ENCODE measurements at places on chromosomes 13 and 19.

DNA sequence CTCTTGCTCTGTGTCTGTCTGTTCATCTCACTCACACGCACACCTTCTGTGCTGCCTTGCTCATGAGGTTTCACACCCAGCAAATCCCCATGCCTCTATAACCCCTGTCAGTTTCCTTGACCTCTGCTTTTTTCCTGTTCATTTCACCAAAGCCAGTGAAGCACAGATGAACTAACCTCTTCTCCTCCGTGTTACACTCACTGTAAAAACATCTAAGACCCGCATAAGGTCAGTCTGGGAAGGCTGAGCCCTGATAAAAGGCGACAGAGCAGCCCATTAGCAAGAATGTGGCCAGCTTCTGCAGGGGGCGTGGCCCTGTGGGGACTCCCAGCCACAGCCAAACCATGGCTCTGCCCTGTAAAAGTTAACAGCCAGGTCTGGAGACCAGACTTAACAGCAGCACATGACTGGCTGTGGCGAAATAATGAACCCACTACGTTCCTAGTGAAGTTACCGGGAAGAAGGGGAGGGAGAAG lies 42.8 kb upstream of the NPAS1 start:
- no peak for DNase-seq

GRCh38 chr13:114099918-114100445 lies 32.4 kb downstream of the RASA3 start:
- DNase-seq, result no peak

DNA sequence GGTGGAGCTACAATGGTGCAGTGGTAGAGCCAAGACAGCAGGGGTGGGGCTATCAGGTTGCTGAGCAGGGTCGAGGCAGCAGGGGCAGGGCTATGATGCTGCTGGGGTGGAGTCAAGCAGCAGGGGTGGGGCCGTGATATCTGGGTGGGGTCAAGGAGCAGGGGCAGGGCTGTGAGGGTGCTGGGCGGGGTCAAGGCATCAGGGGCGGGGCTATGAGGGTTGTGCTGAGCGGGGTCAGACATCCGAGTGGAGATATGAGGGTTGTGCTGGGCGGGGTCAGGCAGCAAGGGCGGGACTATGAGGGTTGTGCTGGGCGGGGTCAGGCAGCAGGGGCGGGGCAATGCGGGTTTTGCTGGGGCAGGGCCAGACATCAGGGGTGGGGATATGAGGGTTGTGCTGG lies 14.7 kb downstream of the HCN2 start:
- peak; percentile 44 for DNase-seq

DNA sequence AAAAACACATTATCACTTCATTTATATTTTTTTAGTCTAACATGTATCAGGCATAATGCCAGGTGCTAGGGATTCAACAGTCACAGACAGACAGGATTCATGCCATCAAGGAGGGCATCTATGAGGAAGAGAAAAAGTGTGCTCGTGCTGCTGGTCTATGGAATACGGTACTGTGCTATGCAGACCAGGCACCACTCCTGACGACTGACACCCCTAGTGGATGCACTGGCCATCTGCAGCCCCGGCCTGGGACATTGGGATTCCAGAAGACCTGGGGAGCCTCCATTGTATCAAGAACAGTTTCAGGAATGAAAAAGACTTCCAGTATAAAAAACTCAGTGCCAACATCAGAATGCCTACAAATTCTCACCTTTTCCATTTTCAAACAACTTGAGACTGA lies 94.0 kb downstream of the KLF12 start:
- no peak for DNase-seq

- DNase-seq, result no peak
Observed at GRCh38 chr13:33079960-33080359, 63.7 kb downstream of the KL start.

DNA sequence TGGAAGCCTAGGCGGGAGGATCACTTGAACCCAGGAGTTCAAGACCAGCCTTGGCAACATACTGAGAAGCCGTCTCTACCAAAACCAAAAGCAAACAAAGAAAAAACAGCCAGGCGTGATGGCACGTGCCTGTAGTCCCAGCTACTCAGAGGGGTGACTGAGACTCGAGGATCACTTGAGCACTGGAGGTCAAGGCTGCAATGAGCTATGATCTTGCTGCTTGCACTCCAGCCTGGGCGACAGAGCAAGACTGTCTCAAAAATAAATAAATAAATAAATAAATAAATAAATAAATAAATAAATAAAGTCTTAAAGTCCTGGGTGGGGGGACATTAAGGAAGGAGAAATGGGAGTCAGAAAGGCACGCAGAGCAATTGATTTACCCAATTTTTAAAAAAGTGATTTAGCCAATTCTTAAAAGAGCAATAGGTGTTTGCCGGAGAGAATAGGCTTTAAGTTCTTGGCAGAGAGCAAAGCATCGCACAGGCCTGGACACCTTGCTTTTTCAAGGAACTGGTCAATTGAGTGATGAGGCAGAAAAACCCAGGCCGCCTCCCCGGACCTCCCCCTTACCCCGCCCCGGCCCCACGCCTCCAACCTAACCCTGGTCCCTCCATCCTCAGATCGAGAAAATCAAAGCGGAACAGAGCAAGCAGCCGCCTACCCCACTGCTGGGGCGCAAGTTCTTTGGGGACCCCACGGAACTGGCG lies 9.5 kb upstream of the SHKBP1 start:
- no peak for DNase-seq

DNA sequence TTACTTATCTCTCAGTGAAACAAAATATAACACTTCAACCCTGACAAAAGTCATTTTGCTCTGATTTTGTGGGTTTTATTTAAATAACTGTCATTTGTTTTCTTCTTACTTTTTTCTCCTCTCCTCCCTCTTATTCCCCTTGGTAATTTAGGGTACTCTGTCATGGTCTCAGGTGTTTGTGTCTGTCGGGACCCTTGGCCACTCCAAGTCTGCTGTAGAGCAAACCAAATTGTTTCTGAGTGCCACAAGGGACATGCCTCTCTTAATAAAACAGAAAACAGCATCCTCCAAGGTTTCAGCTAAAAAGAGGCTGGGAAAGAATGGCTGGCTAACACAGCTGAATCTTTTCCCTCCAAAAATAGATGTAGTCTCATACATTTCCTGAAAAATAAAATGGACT lies 573.1 kb upstream of the KLF12 start:
- DNase-seq, result no peak

DNA sequence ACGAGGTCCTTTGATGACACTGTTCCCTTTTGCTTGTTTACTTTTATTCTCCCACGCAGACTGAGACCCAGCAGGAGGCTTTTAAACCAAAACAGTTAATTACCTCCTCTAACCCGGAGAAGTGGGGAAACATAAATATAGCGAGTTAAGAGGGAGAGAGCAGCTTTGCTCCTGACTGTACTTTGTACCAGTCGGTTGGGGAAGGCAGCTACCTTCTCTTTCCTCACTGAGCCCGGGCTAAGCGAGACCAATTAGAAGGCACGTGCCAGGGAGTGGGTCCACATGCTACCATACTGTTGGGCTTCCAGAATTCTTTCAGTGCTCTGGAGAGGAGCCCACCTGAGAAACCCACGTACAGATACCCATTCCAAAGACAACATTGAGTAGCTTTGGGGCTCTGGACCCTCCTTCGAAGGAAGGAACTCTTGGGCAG lies 124.2 kb downstream of the ZIC5 start:
- DNase-seq, result no peak

- no peak for DNase-seq
Observed at GRCh38 chr19:40231544-40232424, 5.3 kb upstream of the CCNP start.

GRCh38 chr13:97114651-97115050 lies 107.5 kb upstream of the MBNL2 start:
- no peak for DNase-seq

- peak; percentile 37 for DNase-seq
Observed at GRCh38 chr13:36297366-36298338, at the start of gene CCDC169. Gene CCDC169 (minus strand): TSS chr13:36297814. CDS start chr13:36297719, 95 bp downstream.

GRCh38 chr13:90884066-90884465 lies 463.4 kb upstream of the MIR17HG start:
- no peak for DNase-seq

DNA sequence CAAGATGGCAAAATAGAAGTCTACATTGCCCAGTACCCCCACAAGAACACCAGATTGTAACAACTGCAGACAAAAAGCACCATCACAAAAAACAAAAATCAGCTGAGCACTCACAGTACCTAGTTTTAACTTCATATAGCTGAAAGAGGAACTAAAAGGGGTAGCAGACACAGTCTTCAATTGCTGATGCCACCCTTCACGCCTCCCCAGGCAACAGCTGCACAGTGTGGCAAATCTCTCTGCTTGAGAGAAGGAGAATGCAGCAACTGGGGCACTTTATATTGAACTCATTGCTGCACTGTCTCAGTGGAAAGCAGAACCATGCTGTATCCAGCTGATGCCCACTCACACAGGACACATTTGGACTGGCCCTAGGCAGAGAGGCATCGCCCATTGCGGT lies 2714.5 kb upstream of the PCDH20 start:
- no peak for DNase-seq

- no peak for DNase-seq
Observed at GRCh38 chr19:29681422-29682235, 16.4 kb downstream of the PLEKHF1 start.

DNA sequence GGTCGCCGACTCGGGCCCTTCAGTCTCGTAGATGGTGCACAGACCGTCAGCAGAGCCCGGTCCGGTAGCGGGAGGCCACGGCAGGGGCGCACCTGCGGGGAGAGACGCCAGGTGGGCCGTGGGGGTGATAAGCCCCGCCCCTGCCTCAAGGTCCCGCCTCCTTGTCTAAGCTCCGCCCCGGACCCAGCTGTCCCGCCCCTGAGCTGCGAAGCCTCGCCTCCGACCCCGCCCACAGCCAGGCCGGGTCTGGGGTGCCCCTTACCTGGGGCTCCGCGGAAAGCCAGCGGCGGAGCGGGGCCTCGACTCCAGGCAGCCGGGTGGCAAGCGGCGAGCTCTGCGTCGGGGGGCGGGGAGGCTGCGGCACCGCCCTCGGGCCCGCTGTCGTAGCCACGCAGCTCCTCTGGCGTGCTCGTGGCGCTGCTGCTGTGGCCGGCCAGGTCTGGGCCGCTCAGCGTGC lies 4.7 kb downstream of the PRR36 start:
- peak; percentile 56 for DNase-seq

DNA sequence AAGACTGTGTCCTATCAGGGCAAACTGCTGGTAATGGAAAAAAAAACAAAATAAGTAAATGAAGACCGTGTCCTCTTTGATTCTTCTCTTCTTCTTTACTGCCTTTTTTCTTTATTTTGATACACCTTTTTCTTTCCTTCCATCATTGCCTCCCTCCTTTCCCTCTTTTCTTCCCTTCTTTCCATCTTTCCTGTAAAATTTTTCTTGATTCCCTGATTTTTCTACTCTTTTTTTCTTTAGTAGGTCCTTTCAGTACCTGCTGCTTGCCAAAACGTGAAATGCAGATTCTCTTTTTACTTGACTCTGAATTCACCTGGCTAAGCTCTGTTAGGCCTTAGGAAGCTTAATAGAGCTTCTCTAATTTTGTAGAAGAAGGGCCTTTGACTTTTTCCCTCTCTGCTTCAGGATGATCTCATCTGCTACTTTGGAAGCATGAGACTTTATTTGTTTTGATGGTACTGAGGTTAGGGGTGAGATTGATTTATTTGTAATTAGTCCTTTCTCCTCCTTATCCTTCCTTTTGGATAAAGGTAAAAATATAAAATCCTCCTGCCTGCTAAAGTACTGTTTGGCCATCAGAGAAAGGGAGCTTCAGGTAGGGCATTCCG lies 19.2 kb downstream of the LSM14A start:
- DNase-seq, result no peak

- DNase-seq, result no peak
Observed at GRCh38 chr13:99802416-99802815, 169.2 kb downstream of the ZIC5 start.

DNA sequence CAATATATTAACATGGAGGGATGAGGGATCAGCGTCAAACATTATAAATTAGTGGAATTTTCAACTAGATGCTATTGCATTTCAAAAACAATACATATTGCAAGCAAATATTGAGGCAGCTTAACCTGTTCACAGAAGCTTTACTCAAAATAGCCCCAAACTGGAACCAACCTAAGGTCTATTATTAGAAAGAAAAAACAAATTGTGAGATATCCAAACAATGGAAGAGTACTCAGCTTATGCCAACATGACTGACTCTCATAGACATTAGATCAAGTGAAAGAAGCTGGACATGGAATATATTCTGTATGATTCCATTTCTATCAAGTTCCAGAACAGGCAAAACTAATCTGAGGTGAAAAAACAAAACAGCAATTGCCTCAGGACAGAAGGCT lies 27.6 kb upstream of the NEK3 start:
- no peak for DNase-seq

DNA sequence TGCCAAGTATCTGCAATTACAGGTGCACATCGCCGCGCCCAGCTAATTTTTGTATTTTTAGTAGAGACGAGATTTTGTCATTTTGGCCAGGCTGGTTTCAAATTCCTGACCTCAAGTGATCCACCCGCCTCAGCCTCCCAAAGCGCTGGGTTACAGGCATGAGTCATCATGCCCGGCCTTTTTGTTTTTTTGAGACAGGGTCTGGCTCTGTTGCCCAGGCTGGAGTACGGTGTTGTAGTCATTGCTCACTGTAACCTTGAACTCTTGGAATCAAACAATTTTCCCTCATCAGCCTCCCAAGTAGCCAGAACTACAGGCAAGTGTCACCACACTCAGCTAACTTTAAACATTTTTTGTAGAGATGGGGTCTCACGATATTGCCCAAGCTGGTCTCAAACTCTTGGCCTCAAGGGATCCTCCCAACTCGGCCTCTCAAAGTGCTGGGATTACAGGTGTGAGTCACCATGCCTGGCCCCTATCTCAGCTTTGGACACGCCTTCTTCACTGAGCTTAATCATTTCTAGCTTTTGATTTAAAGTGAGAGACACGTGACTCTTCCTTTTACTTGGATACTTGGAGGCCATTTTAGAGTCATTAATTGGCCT lies 4.0 kb upstream of the IRGC start:
- DNase-seq, result no peak

GRCh38 chr13:98214008-98214643 lies 37.1 kb upstream of the RNF113B start:
- no peak for DNase-seq

DNA sequence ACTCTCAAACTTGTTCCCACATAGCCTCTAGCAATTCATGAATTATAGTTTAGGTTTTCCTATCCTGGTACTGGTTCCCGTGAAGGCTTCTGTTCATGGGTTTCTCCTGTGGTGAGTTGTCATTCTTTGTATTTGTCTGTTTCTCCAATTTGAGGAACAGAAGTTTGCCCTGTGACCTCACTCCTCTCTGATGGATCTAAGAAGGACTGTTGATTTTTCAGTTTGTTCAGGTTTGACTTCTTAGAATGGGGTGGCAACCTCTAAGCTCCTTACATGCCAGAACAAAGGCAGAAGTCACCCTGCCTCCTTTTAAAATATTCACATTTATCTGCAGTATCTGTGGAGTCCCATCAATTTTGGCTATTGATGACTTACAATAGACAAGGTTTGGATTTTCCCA lies 354.0 kb downstream of the SPRY2 start:
- no peak for DNase-seq

- DNase-seq, result no peak
Observed at GRCh38 chr13:74920361-74920760, 561.6 kb downstream of the TBC1D4 start.

DNA sequence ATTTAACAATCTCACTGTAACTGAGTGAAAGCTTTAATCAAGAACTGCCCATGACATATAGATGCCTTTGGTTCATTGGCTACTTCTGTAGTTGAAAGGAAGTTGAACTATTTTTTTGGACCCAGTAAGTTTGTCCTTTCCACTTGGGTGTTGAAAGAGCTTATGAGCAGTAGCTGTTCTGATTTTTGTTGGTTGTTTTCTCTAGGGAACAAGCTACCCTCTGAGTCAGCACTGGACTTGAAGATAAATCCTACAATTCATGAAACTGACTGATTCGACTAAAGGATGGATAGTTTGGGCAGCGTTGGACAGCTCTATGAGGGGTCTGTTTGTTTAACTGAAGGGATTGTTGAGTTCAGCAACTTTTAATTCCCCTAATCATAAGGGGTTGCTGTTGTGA lies 101.0 kb downstream of the PAN3 start:
- no peak for DNase-seq
